ENCODE measurements at places on chromosomes 4 and X.

GRCh38 chr4:37793562-37793961 is 32.9 kb upstream of the PGM2 start:
- no peak for DNase-seq

- DNase-seq, result no peak
Observed at GRCh38 chr4:185424905-185425646, 688 bp downstream of the UFSP2 start.

- no peak for DNase-seq
Observed at GRCh38 chr4:53012738-53013137, 150.6 kb downstream of the RASL11B start.

- no peak for DNase-seq
Observed at GRCh38 chr4:54800831-54801530, 143.2 kb downstream of the KIT start.

DNA sequence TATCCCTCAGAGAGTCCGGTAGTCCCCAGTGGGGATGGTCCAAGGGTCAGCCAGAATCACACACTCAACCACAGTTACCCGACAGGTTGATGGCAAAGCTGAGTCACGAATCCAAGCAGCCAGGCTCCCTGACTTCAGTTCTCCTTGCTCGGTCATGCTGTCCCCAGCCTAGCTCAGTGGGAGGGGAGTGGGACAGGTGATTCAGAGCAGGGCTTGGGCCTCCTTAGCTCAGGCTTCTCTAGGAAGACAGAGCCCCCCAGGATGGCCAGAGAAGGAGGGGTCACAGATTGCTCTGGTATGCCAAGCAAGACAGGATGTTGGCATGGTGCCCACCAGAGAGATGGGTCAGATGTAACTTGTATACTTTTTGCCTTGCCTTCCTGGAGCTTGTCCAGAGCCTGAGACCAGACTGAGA is 66.5 kb downstream of the EFNB1 start:
- no peak for DNase-seq

DNA sequence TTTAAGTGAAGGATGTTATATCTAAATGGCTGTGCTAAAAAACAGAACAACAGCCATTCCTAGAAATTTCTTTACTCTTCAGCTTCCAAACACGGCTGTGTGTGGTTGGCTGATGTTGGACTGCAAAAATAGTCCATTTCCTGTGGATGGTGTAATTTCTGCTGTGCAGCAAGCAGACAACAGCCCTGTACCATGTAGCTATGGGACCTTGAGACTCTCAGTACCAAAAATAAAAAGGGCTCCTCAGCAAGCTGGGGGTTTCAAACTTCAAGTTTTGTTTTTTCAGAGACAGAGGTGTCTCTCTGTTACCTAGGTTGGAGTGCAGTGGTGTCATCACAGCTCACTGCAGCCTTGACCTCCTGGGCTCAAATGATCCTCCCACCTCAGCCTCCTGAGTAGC is 18.1 kb downstream of the CD40LG start:
- DNase-seq, result no peak

DNA sequence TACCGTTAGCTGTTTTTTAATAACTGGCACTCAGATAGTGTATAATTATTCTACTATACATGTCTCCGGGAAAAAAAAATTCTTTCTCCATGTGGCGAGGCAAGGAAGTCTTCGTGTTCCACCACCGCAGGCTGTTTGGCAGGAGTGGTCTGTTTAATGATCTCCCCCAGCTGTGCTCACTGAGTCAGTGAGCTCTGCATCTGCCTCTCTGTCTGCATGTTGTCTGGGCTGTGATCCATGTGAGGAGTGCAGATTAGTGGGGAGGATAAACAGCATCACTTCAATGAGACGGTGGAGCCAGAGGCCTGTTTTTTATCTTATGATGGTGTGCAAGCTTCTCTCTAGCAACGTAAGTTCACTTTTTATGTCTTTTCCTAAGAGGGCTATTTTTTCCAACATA is 69.8 kb downstream of the RPS3A start:
- no peak for DNase-seq

DNA sequence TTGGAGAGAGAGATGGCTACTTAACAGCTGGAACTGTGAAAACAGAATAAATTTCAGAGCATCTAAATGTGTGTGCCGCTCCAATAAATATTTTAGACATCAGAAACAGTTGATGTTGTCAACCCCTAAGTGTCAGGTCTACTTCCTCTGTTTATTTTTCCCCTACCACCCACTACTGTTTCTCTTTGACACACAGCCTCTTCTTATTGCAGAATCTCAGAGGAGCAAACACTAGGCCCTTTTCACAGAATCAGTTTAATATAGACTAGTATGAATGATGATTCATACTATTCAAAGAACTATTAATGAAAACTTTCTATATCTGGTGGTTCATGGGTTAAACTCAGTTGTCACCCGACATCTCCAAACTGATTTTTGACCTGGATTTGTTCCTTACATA is 33.9 kb downstream of the NAA11 start:
- no peak for DNase-seq

DNA sequence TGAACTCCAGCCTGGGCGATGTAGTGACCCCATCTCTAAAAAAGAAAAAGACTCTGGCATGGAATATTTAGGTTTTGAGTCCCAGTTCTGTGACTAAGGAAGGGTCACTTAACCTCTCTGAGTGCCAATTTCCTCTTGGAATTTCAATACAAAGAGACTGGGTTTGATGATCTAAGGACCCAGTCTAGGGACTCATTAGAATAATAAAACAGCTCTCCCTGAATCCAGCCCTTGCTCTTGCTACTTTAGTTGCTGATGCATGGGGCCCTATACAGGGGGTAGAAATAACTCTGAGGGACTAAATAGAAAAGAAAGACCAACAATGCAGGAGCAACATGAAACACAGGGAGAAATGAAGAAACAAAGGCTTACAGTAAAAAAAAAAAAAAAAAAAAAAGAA is 12.6 kb downstream of the C4orf54 start:
- no peak for DNase-seq

DNA sequence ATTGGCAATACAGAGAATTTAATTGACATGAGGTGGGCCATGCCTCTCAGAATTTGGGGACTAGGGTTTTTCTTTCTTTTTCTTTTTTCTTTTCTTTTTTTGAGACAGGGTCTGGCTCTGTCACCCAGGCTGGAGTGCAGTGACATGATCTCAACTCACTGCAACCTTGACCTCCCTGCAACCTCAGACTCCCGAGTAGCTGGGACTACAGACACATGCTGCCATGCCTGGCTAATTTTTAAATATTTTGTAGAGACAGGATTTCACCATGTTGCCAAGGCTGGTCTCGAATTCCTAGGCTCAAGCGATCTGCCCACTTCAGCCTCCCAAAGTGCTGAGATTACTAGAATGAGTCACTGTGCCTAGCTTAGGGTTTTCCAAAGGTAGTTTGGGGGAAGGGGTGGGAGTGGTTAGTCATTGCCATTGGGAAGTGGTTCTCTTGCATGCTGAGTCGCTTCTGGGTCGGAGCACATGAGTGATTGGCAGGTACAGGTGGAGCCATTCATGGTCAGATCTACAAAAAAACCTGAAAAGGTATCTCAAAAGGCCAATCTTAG is 54.5 kb downstream of the MID2 start:
- no peak for DNase-seq

DNA sequence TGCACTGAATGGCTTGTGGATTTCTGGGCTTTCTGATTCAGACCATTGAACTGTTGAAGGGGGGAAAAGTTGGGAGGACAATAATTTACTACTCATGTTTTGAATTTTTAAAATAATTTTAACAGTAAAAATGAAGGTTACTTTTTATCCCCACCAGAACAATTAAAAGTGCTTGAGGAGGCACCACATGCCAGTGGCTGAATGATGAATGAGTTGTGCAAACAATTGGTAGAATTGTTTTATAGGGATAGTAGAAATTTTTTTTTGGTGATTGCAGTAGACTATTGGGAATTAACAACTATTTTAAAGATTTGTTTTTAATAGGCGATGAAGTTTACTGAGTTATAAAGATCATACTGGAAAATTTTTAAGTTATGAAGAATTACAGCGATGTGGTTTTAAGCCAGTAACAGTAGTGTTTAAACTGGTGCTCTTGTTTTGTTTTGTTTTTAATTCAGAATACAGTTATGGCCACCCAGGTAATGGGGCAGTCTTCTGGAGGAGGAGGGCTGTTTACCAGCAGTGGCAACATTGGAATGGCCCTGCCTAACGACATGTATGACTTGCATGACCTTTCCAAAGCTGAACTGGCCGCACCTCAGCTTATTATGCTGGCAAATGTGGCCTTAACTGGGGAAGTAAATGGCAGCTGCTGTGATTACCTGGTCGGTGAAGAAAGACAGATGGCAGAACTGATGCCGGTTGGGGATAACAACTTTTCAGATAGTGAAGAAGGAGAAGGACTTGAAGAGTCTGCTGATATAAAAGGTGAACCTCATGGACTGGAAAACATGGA is 2.7 kb downstream of the REST start:
- no peak for DNase-seq

- DNase-seq, result no peak
Observed at GRCh38 chrX:117839544-117839943, 277.1 kb downstream of the KLHL13 start.

DNA sequence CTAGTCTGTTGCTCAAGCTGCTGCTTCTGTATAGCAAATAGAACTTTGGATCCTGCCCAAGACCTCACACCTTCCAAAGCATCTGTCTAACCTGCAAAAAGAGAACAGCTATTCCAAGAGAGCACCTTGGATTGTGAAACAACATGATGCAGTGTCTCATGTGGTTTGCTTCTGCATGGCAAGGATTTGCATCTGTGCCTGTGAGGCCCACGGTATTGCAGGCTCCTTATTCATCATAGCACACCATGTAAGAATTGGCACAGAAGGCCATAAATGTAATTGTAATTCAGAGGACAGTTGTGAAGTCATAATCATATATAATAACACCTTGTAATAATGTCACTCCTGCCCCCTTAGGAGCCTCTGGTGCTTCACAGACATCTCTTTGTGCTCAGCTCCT is 147.1 kb downstream of the ZNF674 start:
- no peak for DNase-seq

- DNase-seq, result no peak
Observed at GRCh38 chr4:163495900-163496299, 1.4 kb downstream of the TMA16 start.

- DNase-seq, result no peak
Observed at GRCh38 chr4:115424852-115425251, 311.4 kb upstream of the NDST4 start.

DNA sequence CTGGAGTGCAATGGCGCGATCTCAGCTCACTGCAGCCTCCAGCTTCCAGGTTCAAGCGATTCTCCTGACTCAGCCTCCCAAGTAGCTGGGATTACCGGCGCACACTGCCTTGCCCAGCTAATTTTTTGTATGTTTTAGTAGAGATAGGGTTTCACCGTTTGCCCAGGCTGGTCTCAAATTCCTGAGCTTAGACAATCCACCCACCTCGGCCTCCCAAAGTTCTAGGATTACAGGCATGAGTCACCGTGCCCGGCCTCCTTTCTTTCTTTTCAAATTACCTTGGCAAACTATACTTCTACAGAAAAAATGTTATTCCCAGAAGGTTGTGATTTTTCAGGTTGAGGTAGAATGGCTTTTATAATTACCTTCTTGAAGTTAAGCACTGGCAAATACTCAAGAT is 321.9 kb upstream of the PRPS2 start:
- DNase-seq, result no peak

GRCh38 chrX:6026980-6027379 is 201.7 kb downstream of the NLGN4X start:
- no peak for DNase-seq

- no peak for DNase-seq
Observed at GRCh38 chr4:13399257-13399656, 84.9 kb downstream of the RAB28 start.

DNA sequence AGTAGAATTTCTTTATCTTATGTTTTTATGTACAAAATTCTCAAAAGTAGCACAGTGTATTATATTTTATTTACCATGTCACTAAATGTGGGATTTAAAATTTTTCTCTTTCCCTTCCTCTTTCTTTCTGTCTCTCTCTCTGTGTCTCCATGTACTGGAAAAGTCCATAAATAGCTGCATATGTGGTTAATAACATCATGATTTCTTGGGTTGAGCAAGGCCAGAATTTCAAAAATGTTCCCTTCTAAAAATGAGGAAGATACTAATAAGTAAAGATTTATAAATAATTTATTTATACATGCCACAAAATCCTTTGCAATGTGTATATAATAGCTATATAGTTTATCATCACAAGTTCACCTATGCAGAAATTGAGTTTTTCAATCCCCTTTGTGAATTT is 29.1 kb upstream of the DKK2 start:
- no peak for DNase-seq

DNA sequence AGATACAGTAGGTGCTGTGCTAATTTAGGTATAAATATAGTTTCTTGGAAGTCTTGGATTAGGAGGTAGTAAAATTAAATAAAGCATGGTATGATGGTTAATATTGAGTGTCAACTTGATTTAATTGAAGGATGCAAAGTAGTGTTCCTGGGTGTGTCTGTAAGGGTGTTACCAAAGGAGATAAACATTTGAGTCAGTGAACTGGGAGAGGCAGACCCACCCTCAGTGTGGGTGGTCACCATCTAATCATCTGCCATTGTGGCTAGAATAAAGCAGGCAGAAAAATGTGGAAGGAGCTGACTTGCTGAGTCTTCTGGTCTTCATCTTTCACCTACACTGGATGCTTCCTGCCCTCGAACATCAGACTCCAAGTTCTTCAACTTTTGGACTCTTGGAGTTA is 153.7 kb upstream of the GK2 start:
- DNase-seq, result no peak

GRCh38 chr4:142202404-142203332 is 566.3 kb downstream of the IL15 start:
- no peak for DNase-seq

DNA sequence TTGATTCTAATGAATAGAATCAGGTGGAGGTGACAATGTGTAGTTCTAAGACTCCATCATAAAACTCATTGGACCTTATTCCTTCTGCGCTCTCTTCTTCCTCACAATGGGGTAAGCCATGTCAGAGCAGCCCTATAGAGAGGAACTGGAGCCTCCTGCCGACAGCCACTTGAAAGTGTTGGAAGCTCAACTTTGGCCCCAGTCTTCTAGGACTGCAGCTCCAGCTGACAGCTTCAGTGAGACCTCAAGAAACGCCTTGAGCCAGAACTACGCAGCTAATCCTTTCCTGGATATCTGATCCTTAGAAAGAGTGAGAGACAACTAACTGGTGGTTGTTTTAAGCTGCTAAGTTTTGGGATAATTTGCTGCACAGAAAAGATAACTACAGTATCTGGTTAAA is 22.1 kb upstream of the ADH7 start:
- DNase-seq, result no peak

GRCh38 chr4:92334716-92335350 is 31.1 kb downstream of the GRID2 start:
- DNase-seq, result no peak

- DNase-seq, result no peak
Observed at GRCh38 chr4:127001933-127002332, 630.8 kb upstream of the INTU start.

GRCh38 chr4:150009533-150009932 is 68.7 kb upstream of the DCLK2 start:
- DNase-seq, result no peak

- no peak for DNase-seq
Observed at GRCh38 chr4:41838590-41838989, 90.1 kb upstream of the PHOX2B start.

DNA sequence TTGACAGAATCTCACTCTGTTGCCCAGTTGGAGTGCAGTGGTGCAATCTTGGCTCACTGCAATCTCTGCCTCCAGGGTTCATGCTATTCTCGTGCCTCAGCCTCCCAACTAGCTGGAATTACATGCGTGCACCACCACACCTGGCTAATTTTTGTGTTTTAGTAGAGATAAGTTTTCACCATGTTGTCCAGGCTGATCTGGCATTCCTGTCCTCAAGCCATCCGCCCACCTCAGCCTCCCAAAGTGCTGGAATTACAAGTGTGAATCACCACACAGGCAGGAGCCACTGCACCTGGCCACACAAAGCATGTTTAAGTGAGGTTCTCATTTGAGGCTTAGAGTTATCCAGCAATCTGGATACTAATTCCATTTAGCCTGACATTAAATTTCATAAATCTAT is 180.9 kb upstream of the GRID2 start:
- DNase-seq, result no peak

Measured in stimulated activated CD8-positive, alpha-beta memory T cell treated with anti-CD3 and anti-CD28 coated beads, Interleukin-2, amount 100 ng/mL, for 1 hour (primary cell).